ENCODE measurements at places on chromosomes 1 and 21. TPM values are rescaled to one million over a fixed set of nuclear protein-coding genes. Genes with fewer than 3 reads are reported as not detected.

Gene DPH2
- total RNA-seq: 29.4 TPM

Gene FMO2
- total RNA-seq: not detected

Gene MACF1
- 335 TPM for total RNA-seq

Gene NEXN
- total RNA-seq: 0.78 TPM

Gene SYT14
- total RNA-seq: not detected

Gene MAN1C1
- total RNA-seq: 61.0 TPM

Gene RXRG
- not detected for total RNA-seq

Gene TBX15
- total RNA-seq: not detected

Gene KRTAP7-1
- total RNA-seq: not detected

Gene C1orf226
- total RNA-seq: 0.24 TPM

Gene CEP104
- 45.6 TPM for total RNA-seq

Gene NEK2
- total RNA-seq: not detected

Gene GJA8
- total RNA-seq: not detected

Gene GJA5
- total RNA-seq: not detected

Gene LCE6A
- not detected for total RNA-seq

Gene RGS5
- 7.6 TPM for total RNA-seq

Gene BACE2
- total RNA-seq: not detected

Gene ITGB2
- total RNA-seq: 616 TPM

Gene TNNT2
- total RNA-seq: not detected

Gene PROK1
- total RNA-seq: not detected

Gene NID1
- total RNA-seq: 0.33 TPM

Gene LRRC8B
- 17.1 TPM for total RNA-seq

Gene CFHR4
- total RNA-seq: not detected
